Ascending aorta (tissue), 2 donors: ENCODE measurements at places on chromosomes 5 and 9.

DNA sequence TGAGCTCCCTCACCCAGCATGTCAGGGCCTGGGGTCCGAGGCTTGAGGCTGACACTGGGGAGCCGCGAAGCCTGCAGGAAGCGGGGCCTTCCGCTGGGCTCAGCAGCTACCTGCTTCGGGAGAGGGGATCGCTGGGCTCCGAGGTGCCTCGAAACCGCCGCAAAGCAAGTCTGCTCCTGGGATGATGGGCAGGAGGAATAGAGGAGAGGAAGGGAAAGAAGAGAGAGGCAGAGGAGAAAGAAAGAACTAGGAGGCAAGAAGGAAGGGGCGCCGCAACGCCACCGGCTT lies 1.5 kb upstream of the PRDM12 start:
- H3K4me1 ChIP-seq = peaks cover 50% of the 10 kb centered on the region
- peak overlapping the region; percentile 9 for H3K4me3 ChIP-seq
- no peaks in the 10 kb centered on the region for H3K36me3 ChIP-seq
- peaks cover 52% of the 10 kb centered on the region for H3K27me3 ChIP-seq

- DNase-seq = no peak
- no peaks in the 10 kb centered on the region for H3K36me3 ChIP-seq
- no peaks in the 10 kb centered on the region for H3K4me1 ChIP-seq
- H3K27me3 ChIP-seq = no peaks in the 10 kb centered on the region
- H3K4me3 ChIP-seq = no peak overlapping the region
These were observed 118.6 kb downstream of the VAV2 start for GRCh38 chr9:133873461-133873891.

DNA sequence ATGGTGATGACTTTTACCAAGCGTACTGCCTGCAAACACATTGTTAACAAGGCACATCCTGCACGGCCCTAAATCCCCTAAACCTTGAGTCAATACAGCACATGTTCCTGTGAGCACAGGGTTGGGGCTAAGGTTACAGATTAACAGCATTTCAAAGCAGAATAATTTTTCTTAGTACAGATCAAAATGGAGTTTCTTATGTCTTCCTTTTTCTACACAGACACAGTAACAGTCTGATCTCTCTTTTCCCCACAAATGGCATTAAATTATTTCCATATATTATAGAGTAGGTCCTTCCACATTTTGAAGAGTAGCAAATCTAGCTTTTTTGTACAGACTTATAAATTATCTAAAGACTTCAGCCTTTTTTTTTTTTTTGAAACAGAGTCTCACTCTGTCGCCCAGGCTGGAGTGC lies 1.6 kb upstream of the TMEM141 start:
- H3K36me3 ChIP-seq = no peaks in the 10 kb centered on the region
- no peaks in the 10 kb centered on the region for H3K4me1 ChIP-seq
- no peak overlapping the region for H3K27ac ChIP-seq
- DNase-seq = no peak

DNA sequence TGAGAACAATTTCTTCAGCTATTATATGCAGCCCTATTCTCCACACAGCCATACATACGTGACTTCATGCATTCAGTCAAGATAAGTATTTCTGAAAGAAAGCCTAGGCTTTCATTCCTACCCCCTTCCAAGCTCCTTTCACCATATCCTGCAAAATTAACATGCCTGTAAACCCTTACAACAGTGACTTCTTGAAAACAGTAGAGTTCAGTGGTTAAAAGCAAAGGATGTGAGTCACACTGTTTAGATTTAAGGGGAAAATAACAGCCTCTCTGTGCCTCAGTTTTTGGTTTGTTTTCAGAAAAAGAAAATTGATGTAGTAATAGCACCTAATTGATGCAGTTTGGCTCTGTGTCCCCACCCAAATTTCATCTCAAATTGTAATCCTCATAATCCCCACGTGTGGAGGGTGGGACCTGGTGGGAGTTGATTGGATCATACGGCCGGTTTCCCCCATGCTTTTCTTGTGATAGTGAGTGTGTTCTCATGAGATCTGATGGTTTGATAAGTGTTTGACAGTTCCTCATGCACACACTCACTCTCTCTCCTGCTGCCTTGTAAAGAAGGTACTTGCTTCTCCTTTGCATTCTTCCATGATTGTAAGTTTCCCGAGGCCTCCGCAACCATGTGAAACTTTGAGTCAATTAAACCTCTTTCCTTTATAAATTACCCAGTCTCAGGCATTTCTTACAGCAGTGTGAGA lies 264.8 kb downstream of the CETN3 start:
- no peak overlapping the region for H3K27ac ChIP-seq
- no peak for DNase-seq
- no peaks in the 10 kb centered on the region for H3K27me3 ChIP-seq
- no peak overlapping the region for H3K4me3 ChIP-seq
- no peaks in the 10 kb centered on the region for H3K4me1 ChIP-seq
- H3K36me3 ChIP-seq = no peaks in the 10 kb centered on the region

GRCh38 chr9:130682421-130683121 lies 11.0 kb upstream of the EXOSC2 start:
- DNase-seq = no peak
- H3K36me3 ChIP-seq = no peaks in the 10 kb centered on the region
- H3K27ac ChIP-seq = no peak overlapping the region

- no peak overlapping the region for H3K4me3 ChIP-seq
- peaks cover under 1% of the 10 kb centered on the region for H3K4me1 ChIP-seq
- DNase-seq = no peak
- H3K36me3 ChIP-seq = no peaks in the 10 kb centered on the region
These were observed 59.9 kb downstream of the SUB1 start for GRCh38 chr5:32645246-32645645.
